CD4-positive, alpha-beta T cell treated with Interleukin-4 for 4 hours (primary cell): ENCODE measurements at places on chromosomes 1 and 21.

DNA sequence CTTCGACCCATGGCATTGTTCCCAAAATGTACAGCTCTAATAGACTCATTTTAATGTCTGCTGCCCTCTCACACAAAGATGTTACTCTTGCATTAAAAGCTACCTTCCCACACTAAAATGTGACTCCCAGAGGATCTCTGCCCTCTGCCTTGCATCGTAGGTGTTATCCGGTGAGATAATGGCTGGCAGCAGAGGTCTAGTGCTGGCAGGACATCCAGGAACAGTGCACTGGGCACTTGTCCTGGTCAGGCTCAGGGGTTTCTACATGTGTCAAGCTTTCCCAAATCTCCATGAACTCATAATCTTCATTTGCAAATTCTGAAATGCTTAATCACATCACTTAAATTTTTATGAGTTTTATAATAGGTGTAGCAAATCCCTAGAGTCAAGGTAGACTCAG lies 310.6 kb downstream of the LRRIQ3 start:
- DNase-seq = no peak

DNA sequence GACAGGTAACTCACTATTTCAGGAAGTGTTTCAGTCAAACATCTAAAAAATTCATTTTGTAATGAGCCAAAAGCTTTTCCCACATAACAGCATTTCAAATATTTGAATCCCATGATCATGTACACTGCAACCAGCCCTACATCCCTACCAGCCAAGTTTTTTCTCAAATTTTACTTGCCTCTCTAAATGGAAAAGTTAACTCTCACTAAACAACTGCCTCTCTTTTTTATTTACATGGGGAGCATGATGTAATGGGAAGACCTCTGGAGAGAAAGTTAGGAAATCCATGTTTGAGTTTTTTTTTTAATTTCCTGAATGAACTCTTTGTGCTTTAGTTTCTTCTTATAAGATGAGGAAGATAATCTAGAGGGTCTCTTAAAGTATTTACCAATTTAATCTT lies 70.5 kb downstream of the TTLL7 start:
- DNase-seq = no peak

DNA sequence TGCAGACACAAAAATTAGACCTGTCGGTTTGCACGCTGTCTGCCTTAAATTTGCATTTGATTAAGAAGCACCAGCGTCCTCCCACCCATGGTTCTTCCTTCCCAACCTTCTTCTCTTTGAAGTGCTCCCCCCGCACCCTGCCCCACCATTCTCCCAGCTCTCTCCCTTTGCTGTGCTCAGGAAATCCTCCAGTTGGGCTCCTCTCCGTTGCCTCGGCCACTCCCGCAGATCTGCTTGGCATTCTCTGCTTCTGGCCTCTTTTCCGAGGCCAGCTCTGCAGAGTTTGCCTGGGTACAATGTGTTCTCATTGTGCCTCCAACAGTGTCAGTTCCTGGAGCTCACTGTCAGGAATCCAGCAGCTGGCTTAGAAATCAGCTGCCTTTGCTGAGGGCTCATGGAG lies 126.1 kb downstream of the NAV1 start:
- no peak for DNase-seq

GRCh38 chr1:234519506-234519905 lies 40.5 kb upstream of the TARBP1 start:
- DNase-seq = no peak

DNA sequence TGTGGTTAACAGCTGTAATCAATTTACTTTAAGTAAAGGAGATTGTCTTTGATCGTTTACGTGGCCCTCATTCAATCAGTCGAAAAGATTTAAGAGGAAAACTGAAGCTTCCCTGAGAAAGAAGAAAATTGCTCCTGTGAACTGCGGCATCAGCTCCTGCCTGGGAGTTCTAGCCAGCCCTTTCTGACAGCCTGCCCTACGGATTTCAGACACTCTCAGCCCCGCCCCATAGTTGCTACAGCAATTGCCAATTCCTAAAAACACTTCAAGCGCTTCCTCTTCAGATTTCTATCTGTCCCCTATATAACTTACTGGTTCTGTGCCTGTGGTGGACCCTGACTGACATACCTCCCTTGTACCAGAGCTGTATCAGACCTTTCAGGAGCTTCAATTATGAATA lies 277.6 kb downstream of the DSCAM start:
- DNase-seq = no peak

- DNase-seq = no peak
Measured at GRCh38 chr1:20682571-20683236, 21.5 kb upstream of the DDOST start.

GRCh38 chr1:24771574-24771973 lies 26.3 kb downstream of the CLIC4 start:
- no peak for DNase-seq
